Adipocyte (in vitro differentiated cells): ENCODE measurements at places on chromosomes 6 and 20.

DNA sequence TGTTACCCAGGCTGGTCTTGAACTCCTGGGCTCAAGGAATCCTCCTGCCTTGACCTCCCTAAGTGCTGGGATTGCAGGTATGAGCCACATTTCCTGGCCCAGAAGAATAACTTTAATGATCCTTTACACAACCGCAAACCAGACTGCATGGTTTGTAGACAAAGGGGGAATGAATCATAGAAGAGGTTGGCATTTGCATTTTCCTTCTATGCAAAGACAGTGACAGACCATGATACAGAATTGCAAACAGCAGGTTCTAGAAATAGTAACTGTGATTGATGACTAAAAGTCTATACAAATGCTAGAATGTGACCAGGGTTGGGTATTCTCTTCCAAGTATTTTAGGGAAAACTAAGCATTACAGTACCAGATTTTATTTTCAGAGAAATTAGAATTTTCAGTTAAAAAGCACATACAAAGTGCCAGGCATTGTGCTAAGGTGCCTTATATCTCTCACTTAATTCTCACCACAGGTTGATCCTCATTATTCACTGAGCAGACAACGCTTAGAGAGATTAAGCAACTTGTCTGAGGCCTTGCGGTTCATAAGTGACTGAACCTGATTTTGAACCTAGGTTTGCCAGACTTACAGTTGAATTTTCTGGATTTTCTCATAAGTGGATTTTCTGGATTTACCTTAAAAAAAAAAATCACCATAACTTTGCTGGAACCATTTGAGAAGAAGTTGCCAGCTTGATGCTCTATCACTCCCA lies 146.6 kb downstream of the ZFAND3 start:
- peak; percentile 34 for DNase-seq

GRCh38 chr6:161095916-161096315 lies 104.3 kb downstream of the MAP3K4 start:
- peak; percentile 53 for DNase-seq

GRCh38 chr6:70686548-70687133 lies 19.0 kb downstream of the SMAP1 start:
- DNase-seq, result peak; percentile 81

GRCh38 chr6:42551217-42551616 lies 12.6 kb upstream of the UBR2 start:
- no peak for DNase-seq

DNA sequence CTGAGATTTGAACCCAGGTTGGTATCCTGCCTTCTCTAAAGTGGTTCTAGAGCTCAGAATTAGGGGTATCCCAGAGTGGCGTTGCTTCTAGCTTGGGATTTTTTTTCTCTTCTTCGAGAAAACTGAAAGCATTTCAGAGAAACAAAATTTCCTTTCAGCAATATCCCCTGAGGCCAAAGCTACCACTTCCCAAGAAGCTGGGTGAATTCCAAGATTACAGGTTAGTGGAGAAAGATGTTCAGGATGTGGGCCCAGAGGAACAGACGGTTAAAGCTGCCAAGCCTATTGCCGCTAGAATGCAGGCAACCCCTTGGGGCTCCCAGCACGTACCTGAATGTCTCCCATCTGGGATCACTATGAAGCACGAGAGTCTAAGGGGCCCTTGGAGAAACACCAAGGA lies 134.1 kb downstream of the FOXO3 start:
- no peak for DNase-seq

- DNase-seq, result no peak
Observed at GRCh38 chr6:136901212-136901784, 20.8 kb upstream of the SLC35D3 start.

DNA sequence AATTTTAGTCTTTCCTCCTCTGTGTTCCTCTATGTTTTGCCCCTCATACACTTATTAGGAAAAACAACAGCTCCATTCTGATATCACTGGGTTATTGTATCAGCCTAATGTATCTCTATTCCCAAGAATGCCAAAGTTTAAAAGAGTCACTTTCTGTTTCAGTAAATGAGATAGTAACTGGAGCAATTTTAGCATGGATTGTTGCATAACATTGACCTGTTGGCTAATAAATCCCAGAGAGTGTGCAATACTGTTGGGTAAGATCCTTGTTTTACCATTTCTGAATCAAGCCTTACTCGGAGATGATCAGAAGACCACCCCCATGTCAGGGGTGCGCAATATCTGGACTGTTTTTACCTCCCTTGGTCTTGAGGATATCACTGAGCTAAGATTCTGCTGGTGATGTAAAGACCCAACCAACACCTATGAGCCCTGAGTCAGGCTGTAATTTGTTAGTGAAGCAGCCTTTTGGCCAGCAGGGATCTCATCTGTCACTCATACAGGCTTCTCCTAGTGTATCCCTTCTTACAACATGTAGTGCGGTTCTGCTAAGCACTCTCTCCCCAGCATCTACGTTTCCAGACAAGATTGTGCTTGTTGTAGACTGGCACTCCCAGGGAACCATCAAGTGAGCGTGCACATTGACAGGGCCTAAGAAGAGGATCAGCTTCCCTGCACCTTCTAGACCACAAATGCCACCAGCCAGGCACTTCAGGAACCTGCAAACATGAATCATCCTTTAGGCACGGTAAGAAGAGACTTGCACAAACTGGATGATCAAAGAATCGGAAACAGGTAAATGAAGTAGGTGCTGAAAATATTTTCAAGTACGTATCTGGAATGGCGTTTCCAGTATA lies 11.5 kb upstream of the IPCEF1 start:
- peak; percentile 34 for DNase-seq

DNA sequence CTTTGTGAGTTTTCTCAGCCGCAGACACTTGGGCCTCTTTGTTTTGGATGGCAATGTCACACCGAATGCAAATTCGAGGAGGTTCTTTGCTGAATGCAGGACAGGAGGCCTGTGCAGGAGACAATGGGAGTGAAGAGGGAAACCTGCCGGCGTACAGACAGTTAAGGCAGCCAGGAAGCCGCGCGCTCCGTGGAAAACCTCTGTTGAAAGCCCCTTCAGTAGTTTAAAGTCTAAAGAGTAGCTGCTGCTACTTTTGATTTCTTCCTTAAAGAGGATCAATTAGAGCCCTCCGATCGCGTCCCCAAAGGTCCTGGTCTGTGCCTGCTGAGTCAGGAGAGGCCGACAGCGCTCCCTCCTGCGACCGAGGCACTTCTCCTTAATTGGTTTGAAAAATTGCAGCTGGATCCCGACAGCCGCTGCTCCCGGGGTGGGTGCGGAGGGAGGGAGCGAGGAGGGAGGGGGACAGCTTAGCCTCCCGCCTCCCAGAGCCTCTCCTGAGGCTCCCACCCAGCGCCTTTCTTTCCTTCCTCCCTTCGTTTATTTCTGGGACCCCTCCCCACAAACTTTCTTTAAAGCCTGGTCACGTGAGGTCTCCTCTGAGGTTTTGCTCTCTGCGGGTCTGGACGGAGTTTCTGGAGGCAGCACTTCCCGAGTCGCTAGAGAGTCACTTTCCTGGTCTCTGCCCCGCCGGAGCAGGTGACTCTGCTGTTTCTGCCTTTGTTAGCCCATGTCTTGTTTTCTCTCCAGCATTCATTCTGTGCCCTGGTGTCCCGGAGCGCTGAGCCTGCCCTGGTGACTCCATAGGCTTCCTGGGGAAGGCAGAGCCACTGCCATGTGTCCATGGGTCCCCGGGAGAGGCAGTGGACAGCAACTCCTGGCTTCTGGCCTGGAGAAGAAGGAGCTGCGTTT lies 22.3 kb upstream of the RPP40 start:
- peak; percentile 86 for DNase-seq

DNA sequence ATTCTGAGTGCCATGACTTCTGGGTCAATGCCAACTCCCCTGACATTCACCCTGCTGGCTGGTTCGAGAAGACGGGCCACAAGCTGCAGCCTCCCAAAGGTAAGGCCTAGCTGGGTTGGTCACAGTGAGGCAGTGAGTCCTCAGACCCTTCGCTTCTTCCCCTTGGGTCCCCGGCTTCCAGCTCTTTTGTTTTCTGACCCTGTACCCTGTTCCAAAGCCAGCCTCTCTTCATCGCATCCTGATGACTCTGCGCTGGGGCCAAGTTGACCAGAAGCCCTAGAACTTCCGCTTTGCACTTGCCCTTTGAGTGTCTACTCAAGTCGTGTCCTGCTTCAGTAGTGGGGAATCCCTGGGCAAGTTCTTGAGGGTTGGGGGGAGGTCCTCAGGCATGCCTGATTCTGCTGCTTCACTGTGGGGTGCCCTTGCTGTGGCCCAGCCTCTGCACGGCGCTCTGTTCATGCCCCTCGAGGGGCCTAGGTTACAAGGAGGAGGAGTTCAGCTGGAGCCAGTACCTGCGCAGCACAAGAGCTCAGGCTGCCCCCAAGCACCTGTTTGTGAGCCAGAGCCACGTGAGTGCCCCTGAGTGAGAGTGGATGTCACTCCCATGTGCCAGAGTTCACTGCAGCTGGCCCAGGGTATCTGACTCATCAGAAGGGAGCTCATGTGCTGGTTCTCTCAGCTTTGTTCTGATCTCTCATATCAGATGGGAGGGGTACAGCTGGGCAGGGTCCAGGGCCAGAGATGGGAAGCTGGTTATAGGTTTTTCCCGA lies 23.0 kb downstream of the L3MBTL1 start:
- DNase-seq, result no peak

DNA sequence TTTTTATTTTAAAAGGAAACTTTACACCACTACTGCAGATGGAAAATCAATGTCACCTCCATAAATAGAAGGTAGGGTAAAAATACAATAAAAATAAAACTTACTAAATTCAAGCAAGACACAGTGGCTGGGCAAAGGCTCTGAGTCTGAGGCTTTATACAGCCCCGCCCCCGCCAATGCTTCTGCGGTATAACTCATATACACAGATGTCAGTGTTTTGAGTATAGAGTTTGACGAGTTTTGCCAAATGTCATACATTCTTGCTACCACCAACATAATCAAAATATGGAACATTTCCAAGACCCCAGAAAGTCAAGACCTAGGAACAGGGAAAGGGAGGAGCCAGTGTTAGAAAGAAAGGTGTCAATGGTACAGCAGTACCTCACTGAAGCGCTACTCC lies 12.8 kb downstream of the NFATC2 start:
- no peak for DNase-seq

GRCh38 chr6:43005844-43006243 lies 7.9 kb downstream of the MEA1 start:
- no peak for DNase-seq

DNA sequence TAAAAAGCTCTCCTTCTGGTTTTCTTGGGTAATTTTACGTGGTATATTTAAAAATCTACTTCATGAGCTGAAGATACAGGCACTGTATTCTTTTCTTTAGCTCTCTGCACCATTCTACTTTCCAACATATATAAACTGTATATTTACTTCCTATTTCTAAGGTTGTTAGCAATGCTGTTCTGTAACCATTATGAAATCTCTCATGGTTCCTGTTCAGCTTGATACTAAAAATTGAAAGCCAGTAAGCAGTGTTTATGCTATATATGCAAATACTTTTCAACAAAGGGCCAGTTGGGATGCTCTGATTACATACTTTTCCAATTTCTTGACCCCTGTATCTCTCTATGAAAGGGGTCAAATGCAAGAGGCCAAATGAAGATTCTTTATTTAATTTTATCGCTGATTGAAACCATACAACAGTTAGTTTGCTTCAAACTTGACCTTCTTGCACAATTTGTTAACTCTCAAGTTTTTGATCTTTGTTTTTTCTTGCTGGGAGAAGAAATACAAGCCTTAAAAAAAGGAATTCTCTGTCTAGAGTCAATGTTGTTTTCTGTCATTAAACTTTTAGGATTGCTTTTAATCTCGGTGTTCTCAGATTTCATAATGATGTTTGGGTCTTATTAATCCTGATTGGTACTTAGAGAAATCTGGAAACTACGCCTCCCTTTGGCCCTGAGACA lies 223.2 kb downstream of the PRL start:
- DNase-seq, result peak; percentile 32

DNA sequence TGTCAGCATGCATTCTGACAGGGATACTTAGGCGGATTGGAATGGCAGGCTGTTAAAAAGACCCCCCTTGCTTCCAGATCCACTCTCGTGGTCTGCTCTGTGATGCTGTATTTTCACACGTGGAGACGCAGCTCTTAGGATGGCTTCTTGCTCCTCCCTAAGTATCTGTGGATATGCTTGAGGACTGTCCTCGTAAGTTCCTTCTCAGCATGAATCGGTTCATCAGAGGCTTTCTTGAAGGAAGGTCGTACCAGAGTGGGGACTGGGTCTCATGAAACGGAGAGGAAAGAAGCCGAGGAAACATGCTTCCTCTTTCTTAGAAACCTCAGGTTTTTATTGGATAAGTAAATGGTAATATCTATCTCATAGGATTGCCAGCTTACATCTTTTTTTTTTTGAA lies 220.4 kb downstream of the FARS2 start:
- no peak for DNase-seq

GRCh38 chr20:50224531-50225255 lies 34.1 kb downstream of the CEBPB start:
- DNase-seq, result peak; percentile 97

- no peak for DNase-seq
Observed at GRCh38 chr20:9594284-9594875, 80.0 kb downstream of the LAMP5 start.

DNA sequence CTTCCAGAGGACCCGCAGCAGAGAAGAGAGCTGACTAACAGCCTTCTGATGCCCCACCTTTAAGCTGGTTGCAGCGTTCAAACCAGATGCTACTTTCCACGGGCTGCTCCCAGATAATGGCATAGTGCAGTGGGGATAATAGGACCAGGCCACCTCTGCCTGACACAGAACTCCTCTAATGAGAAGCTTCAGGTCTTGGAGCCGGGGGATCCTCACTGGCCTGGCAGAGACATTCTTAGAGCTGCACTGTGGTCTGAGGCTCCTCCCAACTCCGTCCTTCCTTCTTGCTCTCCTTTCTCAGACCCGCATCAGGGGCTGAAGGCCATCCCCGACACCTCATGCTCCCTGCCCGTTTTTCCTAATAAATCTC lies 206.6 kb upstream of the MARCKS start:
- DNase-seq, result no peak

DNA sequence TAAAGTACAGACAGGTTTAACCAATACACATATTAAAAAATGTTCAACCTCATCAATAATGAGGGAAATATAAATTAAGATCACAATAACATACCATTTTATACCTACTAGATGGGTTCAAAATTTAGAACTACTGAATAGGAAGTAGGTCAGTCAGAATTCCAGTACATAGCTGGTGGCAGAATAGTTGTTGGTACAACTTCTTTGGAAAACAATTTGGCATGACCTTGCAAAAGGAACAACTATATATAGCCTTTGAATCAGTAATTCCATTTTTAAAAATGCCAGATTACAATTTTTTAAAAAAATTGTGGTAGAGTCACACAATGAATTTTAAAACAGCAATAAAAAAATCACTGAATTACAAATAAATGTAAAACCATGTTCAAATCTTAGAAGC lies 165.6 kb downstream of the CDK19 start:
- DNase-seq, result no peak

DNA sequence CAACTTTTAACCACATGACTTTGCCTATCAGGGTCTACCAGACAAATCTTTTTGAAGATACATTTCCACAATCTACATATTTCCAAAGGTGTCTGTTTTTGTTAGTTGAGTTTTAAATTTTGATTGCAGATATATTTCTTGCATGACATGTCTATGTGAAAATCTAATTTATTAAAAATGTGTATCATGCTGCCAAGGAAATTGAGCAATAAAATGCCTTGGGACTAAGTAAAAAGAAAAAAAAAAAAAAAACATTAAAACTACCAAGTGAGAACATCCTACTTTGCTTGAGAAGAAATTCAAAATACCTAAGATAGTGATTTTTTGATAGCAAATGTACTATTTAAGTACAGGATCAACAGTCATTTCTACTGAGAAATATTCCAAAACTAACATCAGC lies 17.7 kb downstream of the SLC17A5 start:
- DNase-seq, result peak; percentile 70
